Activated T-helper 1 cell treated with Interleukin-2 at 50 U/mL for 16 hours (primary cell): ENCODE measurements at places on chromosomes 1 and 21.

- DNase-seq: no peak
Measured at GRCh38 chr1:14745789-14746188, 147.3 kb downstream of the KAZN start.

DNA sequence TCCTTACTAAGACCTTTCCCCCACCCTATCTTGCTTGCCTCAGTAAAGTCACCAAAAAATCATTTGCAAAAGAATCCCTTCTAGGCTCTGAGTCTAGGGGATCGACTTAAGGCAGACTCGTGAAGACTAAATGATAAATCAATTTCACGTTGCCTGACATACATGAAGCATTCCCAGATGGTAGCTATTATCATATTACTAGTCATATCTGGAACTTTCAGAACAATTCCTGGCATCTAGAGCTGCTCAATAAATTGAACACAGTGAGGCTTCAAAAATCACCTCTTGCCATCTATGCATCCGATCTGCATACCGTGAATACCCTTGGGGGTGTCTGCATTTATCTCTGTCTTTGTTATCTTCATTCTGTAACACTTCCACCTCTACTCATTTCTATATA, 49.6 kb upstream of the DAB1 start:
- no peak for DNase-seq

DNA sequence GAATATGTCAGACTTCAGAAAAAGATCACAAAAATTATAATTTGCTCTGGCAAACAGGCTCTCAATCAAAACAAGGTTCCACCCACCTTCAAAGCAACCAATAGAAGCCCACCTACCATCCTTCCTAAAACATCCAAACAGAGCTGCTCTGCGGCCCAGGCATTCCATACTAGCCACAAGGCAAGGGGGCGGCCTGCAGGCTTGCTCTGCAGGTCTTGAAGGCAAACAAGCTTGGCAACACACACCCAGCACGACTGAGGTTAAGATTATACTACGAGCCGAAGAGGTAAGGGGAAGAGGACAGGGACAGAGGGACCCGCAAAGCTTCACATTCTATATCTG, 207.3 kb downstream of the SLC45A1 start:
- DNase-seq: no peak

DNA sequence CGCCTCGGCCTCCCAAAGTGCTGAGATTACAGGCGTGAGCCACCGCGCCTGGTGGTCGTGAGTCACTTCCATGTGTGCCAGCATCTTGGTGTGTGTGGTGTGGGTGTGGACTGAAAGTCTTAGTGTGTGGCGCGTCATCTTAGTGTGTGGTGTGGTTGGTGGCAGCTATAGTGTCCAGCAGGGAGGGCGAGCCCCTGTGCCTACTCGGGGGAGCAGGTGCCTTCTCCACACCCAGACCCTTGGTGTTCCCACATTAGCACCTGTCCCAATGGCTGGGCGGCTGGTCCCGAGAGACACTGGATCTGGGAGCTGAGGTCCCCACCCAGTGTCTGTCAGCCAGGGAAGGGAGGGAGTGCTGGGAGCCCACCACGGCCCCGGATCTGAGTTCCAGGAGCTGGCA, 2.8 kb downstream of the SCNN1D start:
- no peak for DNase-seq

DNA sequence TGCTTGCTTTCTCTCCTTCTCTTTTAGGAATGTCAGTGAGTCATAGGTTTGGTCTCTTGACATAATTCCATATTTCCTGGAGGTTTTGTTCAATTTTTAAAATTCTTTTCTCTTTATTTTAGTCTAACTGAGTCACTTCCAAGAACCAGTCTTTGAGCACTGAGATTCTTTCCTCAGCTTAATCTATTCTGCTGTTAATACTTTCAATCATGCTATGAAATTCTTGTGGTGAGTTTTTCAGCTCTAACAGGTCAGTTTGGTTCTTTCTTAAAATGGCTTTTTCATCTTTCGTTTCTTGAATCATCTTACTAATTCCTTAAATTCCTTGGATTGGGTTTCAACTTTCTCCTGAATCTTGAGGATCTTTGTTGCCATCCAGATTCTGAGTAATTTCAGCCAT, 321.0 kb downstream of the PTBP2 start:
- no peak for DNase-seq

DNA sequence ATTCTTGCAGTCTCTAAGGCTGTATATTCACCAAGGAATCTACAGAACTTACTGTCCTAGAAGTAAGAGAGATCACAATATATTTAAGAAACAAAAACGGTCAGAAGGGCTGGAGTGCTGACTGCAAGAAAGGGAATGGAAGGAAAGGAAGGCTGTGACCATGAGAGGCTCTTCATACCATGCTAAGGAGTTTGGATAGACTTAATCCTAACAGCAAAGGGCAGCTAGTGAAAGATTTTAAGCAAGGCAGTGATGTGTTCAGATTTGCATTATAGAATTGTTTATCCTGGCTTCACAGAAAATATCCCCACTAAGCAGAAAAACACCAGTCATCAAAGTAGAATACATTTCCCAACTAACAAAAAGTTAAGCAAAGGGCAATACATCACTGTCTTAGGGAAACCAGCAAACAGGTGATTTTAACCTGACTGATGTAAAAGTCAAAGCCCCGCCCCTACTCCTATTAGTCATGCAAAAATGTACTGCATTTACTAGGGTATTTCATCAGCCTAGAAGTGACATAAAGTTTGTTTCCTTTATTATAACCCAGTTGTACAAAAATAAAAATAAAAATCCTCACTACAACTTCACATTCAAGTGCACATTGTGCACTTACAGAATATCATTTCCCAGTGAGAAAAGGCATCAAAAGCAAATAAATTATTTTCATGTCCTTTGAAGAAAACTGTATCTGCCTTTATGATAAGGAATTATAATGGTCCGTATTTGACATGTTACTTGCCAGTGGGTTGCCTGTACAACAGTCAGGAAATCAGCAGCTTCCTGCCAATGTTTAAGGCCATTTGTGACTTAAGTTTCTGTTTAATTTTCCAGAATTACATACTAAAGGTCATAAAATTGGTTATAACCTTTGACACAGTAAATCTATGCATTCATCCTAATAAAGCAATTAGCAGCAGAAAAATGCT, 17.2 kb downstream of the JAK1 start:
- DNase-seq: no peak

GRCh38 chr1:98702976-98703375, 41.5 kb downstream of the SNX7 start:
- no peak for DNase-seq
